ENCODE measurements at places on chromosomes 5 and 9.

GRCh38 chr5:75568202-75568601, 43.1 kb upstream of the ANKDD1B start:
- no peak for DNase-seq

DNA sequence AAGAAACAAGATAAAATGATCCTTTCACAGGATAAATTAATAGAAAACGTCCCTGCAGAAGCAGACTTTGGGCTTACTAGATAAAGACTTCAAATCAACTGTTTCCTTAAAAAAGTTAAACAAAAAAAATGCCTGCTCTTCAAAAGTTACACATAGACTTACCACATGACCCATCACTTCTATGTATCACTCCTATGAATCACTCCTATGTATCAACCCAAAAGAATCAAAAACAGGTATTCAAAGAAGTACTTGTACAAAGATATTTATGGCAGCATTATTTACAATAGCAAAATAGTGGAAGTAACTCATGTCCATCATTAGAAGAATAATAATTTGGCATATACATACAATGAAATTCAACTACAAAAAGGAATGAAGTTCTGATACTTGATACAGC, 56.3 kb upstream of the PRDM9 start:
- DNase-seq, result no peak

DNA sequence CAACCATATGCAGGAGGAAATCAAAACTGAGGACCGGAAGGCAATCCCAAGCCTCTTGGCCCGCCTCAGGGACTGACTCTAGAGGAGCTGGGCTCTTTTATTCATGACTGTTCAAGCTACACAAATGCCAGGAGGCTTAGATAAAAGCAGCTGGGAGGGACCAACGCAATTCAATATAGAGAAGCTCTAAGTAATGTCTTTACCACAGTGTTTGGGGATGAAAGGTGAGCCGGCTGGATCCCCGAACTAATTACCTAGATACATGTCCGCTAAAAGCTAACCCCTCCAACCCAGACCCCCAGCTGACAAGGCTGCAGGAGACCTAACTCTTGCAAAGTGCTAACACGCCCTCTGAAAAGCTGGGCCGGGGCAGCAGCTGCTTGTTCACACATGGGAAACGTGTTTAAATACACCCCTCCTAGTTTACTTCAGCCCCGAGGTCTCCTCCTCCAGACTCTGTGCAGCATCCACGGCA, 67.5 kb downstream of the TLE1 start:
- no peak for DNase-seq

DNA sequence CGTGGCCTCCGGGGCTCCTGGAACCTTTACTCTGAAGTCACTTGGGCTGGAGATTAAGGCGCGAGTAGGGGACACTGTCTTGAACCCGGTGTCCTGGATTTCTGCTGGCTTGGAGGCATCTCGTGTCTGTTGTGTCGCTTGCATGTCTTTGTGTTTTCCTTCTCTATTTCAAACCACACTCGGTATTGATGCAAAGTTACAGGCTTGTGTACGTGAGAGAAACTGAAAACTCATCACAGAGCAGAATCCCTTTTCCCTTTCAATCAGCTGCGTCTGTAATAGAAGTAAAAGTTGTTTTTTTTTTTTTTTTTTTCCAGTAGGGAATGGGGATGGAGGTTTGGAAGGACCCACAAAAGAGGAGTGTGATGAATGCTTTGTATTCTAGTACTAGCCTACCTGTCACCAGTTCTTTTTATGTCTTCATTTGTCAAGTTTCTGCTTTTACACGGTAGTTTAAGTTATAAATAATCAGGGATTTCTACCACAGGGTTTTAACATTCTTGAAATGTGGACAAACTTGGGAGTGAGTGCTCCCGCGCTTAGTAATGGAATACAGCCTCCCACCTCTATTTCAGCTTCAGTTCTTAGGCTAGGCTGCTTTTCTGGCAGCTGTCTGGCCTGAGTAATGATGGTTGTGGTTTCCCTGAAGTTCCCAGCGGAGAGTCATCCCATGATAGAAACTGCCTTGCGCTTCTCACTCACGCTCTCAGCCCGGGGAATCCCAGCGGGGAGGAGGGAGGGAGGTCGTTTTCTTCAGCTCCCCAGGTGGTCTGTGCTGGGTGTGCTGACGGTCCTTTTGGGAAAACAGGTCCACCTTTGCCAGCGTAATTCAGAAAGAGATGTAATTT, 763 bp downstream of the TJP2 start:
- peak; percentile 30 for DNase-seq

DNA sequence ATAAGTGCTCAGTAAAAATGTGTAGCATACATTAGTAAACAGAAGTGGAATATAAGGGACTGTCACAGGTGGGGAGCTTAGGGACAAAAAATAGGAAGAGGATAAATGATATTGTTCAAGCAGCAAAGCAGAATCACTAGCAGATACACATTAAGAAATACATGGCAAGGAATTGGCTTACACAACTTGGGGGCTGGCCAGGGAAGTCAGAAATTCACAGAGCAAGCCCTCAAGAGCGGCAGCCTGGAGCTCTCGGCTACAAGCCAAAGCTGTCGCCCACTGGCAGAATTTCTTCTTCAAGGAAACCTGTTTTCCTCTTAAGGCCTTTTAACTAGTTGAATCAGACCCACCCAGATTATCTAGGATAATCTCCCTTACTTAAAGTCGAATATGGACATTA, 73.0 kb upstream of the SMIM23 start:
- no peak for DNase-seq

DNA sequence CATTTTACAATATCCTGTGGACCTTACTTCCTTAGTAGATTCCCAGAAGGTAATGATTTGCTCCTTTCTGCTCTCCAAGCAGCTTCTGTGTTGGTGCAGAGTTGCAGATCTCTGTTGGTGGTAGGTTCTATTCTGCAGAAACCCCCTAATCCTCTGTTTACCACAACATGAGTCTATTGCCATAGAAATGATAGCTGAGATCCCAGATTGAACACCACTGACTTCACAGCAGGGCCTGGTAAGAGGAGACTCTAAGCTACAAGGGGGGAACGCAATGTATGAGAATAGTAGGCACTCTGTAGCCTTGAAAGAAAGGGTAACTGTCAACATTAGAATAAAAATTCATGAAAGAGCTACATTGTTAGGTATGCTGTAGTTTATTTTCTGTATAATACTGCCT, 59.5 kb downstream of the MUSK start:
- DNase-seq, result no peak

- DNase-seq, result no peak
Observed at GRCh38 chr5:173789031-173789920, 98.9 kb upstream of the CPEB4 start.

DNA sequence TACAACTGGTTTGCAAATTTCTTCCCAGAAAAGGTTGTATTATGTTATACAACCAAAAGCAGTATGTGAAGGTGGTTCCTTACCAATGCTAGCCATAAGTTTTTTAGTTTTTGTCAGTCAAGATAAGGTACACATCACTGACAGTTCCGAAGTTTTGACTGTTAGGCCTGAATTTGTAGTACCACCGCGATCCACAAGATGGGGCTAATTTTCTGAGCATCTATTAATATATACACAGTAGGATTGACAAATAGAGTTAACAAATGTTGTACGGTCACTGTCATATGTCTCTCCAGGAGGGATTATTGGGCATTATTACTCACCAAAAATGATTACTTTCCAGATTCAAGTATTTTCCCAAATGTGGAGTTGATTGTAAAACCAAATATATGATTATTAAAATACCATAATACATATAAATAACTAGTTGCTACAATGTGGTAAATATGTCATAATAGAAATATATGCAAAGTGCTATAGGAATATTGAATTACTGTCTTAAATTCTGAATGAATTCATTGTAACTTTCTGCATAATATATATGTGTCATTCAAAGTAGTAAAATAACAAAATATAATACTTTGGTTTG, 28.4 kb upstream of the LRRC19 start:
- peak; percentile 21 for DNase-seq

- no peak for DNase-seq
Observed at GRCh38 chr9:33249983-33250382, 10.0 kb downstream of the SPINK4 start.

DNA sequence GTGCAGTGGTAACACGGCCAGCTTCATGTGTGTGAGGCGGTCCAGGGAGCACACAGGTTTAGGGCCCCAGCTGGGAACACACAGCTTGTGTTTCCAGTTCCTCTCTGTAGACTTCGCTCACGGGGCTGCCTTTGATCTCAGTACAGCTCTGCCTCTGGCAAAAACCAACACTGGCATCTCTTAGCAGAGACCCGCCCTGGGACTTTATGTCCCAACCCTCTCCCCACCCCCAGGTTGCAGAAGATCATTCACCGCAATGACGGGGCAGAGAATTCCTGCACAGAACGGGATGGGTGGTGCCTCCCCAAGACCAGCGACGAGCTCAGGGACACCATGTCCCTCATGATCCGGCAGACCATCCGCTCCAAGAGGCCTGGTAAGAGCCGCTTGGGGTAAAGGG, 5.2 kb upstream of the CEL start:
- no peak for DNase-seq

GRCh38 chr9:90287567-90288274, 354.9 kb downstream of the DIRAS2 start:
- peak; percentile 13 for DNase-seq

DNA sequence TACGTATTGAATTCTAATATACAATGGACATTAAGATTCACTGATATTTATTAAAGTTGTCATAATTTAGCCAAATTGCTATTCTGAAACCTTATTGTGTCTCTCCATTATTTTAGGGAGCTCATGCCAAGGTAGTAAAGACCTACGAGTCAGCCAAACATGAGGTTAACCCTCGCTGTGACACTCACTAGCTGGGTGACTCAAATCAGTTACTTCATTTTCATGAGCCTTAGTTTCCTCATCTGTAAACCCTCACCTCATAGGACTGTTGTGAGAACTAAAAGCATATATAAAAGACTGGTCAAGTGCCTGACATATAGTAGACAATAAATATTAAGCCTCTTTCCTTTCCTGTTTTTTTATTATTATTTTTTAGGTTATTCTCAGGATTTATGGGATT, 44.0 kb upstream of the PCA3 start:
- DNase-seq, result no peak

All from GM12891 (cell line).